ENCODE measurements at places on chromosomes 6 and 20.

- DNase-seq = no peak
Measured at GRCh38 chr6:93859971-93860370, 440.6 kb upstream of the EPHA7 start.

GRCh38 chr20:63223121-63223825, 7.3 kb upstream of the YTHDF1 start:
- DNase-seq = peak; percentile 49

- DNase-seq = no peak
Measured at GRCh38 chr20:4581838-4582237, 139.9 kb upstream of the PRND start.

- no peak for DNase-seq
Measured at GRCh38 chr20:52279706-52280105, 88.1 kb upstream of the ZFP64 start.

DNA sequence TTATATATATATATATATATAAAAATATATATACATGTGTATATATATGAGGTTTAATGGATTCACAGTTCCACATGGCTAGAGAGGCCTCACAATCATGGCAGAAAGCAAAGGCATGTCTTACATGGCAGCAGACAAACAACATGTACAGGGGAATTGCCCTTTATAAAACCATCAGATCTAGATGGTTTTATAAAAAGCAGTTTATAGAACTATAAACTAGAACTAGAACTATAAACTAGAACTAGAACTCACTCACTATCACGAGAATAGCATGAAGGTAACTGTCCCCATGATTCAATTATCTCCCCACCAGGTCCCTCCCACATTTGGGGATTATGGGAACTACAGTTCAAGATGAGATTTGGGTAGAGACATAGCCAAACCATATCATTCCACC, 56.8 kb downstream of the PDSS2 start:
- no peak for DNase-seq

DNA sequence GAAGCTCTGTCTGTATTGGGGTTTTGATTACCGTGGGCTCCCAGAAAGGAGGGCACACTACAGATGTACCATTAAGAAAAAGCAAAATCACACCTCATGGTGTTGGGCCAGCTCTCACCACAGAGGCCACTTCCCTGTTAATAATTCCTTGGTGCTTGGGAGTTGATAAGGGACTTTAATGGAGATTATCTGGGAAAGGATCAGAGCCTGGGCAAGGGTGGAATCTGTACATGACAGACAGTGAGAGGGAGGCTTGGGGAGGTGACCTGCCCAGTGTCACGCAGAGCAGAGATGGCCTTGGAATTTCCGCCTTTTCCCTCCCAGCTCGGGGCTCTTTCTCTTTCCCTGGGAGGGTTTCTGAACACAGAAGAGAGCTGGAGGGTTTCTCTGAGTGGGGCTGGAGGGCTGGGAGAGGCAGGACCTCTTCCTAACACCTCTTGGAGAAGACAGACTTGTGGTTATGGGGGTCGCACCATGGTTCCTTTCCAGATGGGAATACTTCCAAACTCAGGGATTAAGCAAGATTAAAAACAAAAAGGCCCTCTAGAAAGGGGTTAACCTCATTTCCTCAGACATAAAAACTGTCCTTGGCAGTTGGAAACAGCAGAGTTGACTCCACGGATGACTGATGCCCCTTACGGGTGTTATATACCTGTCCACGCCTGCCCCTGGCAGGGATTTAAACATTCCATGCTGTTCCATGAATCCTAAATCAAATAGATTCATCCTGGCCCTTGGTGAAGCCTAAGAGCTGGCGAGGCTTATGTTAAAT, 16.8 kb upstream of the KCNK16 start:
- no peak for DNase-seq

DNA sequence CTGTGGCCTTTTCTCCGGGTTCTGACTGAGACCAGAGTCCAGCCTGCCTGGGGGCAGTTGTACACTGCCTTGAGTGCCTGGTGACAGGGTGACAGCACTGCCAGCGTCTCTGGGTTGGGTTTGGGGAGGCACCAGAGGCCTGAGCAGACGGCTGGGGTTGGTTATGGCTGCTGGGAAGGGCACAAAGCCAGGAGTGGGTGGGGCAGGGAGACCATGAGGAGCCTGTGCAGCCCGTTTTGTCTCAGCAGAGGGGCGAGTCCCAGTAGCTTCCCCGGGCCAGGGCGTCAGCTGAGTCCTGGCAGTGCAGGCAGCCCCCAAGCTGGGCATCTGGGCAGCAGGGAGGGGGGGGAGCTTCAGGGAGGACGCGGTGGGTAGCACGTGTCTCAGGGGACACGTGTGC, 15.3 kb upstream of the SULF2 start:
- no peak for DNase-seq

GRCh38 chr20:32446301-32447100, 88.4 kb downstream of the ASXL1 start:
- no peak for DNase-seq

- DNase-seq = no peak
Measured at GRCh38 chr6:125802943-125803377, 12.2 kb downstream of the NCOA7 start.

DNA sequence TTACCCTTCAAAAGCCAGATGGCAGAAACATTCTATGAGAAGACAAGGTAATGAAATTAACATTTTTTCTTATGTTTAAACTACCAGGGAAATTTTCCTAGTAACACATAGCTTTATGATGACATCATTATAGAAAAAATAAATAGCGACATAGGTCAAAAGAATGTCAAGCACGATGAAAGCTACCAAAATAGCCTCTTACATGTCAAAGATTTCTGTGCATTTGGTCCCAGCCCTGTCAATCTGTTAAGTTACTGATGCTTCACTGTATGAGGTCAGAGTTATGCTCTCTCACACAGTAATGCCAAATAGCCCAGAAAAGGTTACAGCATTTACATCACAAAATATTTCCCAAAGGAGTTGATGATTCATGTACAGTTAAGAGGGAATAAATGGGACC, 199.8 kb upstream of the DEFB112 start:
- DNase-seq = no peak

DNA sequence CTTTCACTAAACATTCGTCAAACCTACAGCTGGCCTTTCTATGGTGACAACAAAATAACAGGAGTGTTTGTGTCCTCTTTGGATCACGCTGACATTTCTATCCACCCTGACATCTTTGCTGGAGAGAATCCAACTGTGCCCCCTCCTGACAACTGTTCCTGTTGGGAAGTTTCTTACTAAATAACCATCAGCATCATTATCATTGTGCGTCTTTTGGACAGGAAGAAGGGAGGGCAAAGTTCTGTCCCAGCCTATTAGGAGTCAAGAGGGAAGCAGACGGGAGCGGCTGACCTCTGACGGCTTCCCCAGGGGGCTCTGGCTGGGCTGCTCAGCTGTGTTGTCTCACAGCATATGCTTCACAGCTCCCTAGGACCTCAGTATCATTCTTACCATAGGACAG, 195.9 kb upstream of the SULF2 start:
- DNase-seq = no peak

GRCh38 chr6:89661559-89661958, 23.0 kb upstream of the LYRM2 start:
- no peak for DNase-seq

DNA sequence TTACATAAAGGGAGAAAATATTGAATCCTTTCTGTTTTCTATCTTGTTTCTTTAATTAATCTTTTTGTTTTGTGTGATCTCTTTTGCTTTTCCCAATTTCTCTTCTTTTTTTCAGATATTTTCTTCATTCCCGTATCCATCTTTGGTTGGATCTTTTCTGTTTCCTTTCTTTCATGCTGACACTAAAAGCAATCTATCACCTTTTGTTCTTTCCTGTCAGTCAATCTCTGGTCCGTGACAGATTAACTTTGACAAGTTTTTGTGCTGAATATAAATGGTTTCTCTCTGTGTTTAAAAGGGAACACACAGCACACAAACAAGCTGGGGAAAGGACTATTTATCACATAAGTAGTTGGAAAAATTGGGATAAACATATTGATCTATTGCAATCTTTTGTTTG, 162.8 kb downstream of the GRM1 start:
- DNase-seq = no peak

DNA sequence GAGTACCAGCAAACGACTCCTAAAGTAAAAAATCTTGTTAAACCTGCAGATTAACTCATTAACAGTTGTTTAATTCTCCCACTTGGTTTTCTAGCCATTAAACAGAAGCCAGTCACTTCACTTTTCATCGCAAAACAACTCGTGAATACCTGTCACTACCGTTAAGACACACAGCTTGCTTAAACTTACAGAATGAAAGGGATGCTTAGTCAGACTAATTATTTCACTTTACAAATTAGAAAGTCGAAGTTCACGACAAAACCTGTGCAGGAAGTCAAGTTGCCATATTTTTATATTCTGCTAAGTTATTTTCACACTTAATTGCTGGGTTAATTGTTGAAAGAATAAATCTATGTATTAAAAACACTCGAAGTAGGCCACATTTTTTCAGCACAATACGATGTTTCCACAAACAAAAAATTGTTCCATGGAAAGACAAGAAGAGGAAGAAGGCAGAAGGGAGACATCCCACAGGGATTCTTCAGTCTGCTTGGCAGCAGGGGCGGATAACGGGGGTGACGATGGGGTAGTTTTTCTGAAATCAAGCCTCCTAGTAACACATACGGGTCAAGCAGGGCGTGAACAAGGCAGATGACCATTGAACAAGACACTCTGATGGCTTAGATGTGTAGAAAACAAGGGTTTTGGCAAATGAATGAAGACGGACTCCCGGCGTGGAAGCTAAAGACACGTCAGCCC, 933 bp downstream of the SSR1 start:
- no peak for DNase-seq

DNA sequence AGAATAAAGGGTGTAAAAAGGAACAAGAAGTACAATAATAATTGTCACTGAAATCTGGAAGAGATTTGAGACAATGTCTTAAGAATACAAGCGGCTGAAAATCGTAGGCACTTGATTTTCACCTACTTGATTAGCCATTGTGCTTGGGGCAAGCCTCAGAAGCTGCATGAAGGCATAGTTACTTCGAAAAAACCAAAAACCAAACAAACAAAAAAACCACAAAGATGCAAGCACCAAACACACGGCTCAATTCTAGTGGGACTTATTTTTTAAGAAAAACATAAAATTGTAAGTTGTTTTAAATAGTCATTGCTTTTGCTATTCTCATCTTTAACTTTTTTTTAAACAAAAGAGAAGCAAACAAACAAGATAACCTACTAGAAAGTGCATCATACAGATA, 235.6 kb downstream of the OGFRL1 start:
- DNase-seq = no peak

DNA sequence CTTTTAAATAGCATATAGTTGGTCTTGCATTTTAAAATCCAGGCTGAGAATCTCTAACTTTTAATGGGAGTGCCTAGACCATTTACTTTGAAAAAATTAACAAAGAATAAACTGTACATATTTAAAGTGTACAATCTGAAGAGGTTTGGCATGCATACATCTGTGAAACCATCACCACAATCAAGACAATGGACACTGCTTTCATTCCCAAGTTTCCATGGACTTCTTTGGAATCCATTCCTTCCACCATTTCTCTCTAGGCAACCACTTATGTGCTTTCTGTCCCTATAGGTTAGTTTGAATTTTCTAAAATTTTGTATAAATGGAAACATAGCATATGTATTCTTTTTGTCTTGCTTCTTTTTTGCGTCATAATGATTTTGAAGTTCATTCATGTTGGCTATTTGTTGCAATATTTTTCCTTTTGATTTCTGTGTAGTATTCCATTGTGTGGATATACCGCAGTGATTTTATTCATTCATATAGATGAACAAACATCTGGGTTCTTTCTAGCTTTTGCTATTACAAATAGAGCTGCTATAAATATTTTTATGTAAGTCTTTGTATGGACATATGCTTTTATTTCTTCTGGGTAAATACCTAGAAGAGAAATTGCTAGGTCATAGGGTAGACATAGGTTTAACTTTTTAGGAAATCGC, 50.9 kb downstream of the NEDD9 start:
- DNase-seq = no peak
